ENCODE measurements at places on chromosomes 4 and X.

GRCh38 chrX:134999469-134999868 lies 8.7 kb downstream of the SMIM10 start:
- DNase-seq: no peak

GRCh38 chrX:123962794-123963373 lies 1.4 kb downstream of the STAG2 start:
- DNase-seq: peak; percentile 83

- DNase-seq: no peak
Observed at GRCh38 chr4:175705407-175705806, 106.7 kb downstream of the GPM6A start.

- no peak for DNase-seq
Observed at GRCh38 chr4:106424426-106424825, 55.8 kb upstream of the GIMD1 start.

DNA sequence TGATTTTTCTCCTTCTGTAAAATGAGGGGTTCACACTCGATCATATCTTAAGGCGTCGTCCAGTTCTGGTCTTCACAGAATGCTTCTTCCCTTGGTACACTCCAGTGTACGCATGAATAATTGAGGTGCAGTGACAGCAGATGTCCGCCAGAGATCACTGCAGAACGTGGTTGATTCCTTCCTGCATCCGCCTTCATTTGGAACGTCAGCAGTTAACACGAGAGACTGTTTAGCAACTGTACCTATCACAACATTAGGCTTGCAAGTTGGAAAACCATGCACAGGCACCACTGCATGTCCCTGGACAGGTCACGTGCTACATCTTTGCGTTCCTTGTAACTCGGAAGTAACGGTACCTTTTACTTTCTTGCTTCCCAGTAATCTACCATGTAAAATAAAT lies 66.0 kb upstream of the GEMIN8 start:
- DNase-seq: peak; percentile 15

DNA sequence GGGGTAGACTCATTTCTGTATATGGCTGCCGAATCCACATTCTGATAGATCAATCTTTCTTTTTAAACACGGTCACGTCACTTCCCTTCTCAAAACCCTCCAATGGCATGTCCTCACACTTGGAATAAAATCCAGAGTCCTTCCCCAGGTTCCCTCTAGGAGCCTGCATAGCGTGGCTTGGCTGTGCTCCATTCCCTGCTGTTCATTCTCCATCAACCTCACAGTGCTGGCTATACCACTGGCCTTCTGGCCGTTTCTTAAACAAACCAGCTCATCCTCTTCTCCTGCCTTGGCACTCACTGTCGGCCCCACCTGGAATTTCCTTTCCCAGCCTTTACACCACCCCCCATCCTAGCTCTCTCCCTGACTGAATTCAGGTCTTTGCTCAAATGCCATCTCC lies 77.1 kb downstream of the RBM47 start:
- DNase-seq: no peak

- DNase-seq: no peak
Observed at GRCh38 chr4:48949518-48950219, 36.4 kb upstream of the CWH43 start.

GRCh38 chr4:185924458-185925044 lies 112.6 kb upstream of the SORBS2 start:
- DNase-seq: no peak

DNA sequence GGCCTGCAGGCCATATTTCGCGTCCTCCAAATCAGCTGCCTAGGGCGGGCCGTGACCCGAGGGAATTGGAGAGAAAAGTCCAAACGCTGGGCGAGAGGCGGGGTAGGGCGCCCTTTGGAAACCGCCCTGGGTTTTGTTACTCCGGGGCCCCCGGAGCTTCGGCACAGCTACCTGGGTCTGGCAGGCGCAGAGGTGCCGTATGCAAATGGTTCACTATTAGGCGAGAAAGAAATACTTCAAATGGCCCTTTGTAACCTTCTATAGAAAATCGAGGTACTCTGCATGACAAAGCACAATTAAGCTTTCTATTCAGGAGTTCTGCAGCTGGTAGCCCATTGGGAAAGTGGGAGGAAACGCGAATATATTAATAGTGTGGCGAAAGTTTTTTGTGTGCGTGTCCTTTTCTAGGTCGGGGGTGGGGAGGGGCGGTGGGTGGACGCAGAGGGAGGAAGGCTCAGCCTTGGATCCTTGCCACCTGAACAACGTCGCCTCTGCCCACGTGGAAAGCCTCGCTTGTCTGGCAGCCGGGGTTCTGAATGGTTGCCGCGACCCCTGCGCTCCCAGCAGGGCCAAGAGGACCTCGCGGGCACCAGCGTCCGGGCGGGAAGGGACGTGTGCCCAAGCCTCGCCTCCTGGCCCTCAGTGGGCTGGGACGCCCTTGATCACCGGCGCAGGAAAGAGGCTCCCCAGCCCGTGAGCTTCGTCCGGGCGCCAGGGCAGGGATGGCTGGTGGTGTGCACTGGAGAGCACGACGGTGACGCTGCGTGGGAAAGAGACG lies 9.5 kb downstream of the GSX2 start:
- DNase-seq: no peak

- no peak for DNase-seq
Observed at GRCh38 chrX:24306440-24306839, 7.4 kb downstream of the SUPT20HL2 start.

- no peak for DNase-seq
Observed at GRCh38 chrX:101685923-101686322, 26.3 kb upstream of the ARMCX2 start.

- no peak for DNase-seq
Observed at GRCh38 chrX:123968383-123969050, 7.0 kb downstream of the STAG2 start.

All from activated CD4-positive, alpha-beta T cell treated with anti-CD3 and anti-CD28 coated beads for 4 hours (primary cell).